Esophagus mucosa (tissue), 1 donor: ENCODE measurements at places on chromosomes 4 and X. TPM values are rescaled to one million over a fixed set of nuclear protein-coding genes. Genes with fewer than 3 reads are reported as not detected.
A peak's percentile ranks its signal among the peaks of the same experiment; 100 is the strongest.

PAGE2 gene
- total RNA-seq: not detected

- ATAC-seq: no peak
Measured at GRCh38 chr4:70749313-70749712, 27.5 kb downstream of the RUFY3 start.

DMRTC1B gene
- not detected for total RNA-seq

DNA sequence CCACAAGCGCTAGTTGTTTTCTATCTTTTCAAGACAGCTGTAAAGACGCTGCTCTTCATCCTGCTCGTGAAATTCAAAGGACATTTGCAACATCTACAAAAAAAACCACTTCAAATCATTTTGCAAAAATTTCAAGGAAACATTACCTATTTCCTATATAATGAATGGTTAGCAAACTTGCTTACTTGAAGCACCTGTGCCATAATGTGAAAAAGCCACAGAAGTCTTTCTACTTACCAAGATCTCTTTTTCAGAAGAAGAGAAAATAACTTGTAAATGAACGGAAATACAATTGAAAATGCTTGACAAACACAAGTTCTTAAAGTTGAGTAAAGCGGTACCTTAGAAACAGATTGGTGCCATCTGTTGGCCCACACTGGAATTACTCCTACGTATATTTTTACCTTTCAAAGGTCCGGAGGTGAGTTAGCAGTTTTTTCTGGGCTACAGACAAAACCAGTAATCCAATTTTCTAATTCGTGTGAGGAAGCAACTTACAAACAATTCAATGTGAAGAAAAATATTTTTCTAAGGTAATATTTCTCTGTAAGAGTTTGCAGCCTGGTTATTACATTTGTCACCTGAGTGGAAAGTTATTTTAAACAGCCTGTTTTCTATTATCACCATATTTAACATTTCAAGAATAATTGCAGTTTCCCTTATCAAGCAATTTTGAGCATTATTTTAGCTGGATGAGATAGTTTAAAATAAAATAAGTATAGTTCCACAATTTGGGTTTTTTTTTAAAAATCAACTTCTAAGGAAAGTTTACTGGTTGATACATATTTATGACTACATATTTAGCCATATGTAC, at the start of gene TLR6:
Gene TLR6 (minus strand): TSS at position 294 of the 814 bp plus-strand sequence. CDS start 27,344 bp downstream, outside the sequence.
- peak; percentile 67 for ATAC-seq

- ATAC-seq: peak; percentile 76
Measured at GRCh38 chr4:110055158-110055768, 142.6 kb downstream of the EGF start.

CLCN4 gene
- 0.84 TPM for total RNA-seq

GRCh38 chr4:38539501-38539900, 124.5 kb upstream of the KLF3 start:
- no peak for ATAC-seq

DNA sequence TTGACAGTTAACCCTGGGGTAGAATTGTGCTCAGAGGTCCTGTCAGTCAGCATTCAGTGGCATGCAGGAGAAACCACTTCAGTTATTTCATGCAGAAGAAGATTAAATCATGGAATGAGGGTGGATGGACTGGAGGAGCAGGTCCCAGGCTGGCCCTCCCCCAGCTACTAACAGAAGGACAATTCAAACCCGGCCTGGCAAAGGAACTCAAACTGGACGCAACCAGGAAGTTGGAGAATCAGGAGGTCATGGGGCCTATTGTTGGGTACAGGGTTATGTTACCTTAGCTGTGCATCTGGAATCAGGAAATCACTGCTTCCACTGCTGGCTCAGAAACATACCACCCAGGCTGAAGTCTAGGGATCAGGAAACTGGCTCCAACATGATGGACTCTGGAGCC, 121.4 kb downstream of the GPAT3 start:
- ATAC-seq: peak; percentile 55

DNA sequence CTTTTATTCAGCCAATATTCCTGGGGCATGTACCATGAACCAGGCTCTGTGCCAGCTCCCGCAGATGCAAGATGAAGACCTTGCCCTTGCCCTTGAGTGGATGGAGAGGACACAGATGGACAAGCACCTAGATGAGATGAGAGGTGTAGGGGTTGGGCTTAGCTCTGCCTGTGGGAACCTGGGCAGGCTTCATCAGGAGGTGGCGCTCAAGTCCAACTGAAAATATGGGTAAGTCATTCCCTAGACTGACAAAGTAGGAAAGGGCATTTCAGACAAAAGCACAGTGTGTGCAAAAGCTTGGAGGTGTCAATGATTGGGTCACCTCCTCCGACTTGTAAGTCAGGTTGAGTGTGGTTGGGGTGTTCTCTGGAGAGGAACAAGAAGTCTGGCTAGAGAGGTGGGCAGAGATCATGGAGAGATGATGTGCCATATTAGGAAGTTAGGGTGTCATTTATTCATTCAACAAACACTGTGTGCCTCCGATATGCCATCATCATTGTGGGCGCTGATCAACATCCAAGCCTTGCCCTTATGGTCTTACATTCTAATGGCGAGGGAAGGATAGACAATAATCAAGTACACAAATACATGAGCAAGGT, 64.6 kb downstream of the ANAPC4 start:
- ATAC-seq: peak; percentile 83

WDFY3 gene
- 46.7 TPM for total RNA-seq

DNA sequence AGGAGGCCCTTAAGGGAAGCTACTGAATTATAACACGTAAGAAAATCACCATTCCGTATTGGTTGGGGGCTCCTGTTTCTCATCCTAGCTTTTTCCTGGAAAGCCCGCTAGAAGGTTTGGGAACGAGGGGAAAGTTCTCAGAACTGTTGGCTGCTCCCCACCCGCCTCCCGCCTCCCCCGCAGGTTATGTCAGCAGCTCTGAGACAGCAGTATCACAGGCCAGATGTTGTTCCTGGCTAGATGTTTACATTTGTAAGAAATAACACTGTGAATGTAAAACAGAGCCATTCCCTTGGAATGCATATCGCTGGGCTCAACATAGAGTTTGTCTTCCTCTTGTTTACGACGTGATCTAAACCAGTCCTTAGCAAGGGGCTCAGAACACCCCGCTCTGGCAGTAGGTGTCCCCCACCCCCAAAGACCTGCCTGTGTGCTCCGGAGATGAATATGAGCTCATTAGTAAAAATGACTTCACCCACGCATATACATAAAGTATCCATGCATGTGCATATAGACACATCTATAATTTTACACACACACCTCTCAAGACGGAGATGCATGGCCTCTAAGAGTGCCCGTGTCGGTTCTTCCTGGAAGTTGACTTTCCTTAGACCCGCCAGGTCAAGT, 6.9 kb upstream of the MSANTD1 start:
- ATAC-seq: no peak

ZMYM3 gene
- total RNA-seq: 8.5 TPM

DNA sequence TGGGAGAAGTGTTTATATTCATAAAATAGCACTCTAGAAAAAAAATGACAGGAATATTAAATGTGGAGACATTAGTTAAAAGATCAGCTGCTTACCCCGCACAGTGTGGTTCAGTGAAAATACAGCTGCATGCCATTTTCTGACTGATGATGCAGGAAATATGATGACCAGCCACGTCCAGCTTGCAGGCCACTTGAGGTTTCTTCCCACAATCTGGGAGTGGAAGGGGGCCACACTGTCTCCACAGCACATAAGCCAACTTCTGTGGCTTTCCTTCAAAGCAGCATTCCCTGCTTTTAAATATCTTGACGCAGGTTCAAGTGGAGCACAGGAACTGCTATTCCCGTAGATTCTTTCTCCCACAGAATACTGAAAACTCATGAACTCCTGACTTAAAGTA, 173.4 kb upstream of the GALNT7 start:
- ATAC-seq: no peak

SUPT20HL1 gene
- not detected for total RNA-seq

ARHGAP4 gene
- 7.5 TPM for total RNA-seq

GALNT7 gene
- 39.0 TPM for total RNA-seq
